ENCODE measurements at places on chromosomes 6 and 20. TPM values are rescaled to one million over a fixed set of nuclear protein-coding genes. Genes with fewer than 3 reads are reported as not detected.

DNA sequence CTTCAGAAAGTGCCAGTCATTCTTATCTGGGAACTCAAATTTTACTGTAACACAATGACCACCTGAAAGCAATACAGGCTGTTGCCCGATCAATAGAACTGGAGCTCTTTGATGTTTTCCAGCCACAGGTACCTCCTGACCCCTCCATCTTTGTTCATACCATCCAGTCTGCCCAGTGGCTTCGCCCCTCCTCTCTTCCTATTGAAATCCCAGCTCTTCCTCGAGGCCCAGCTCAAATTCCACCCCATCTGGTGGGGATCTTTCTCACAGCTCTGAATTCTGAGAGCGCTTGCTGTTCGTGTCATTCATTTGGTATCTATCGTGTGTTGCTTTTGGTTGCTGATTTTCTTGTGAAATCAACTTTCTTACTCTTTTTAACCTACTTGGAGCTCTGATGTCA lies 87.9 kb upstream of the CNKSR3 start:
- no peak for DNase-seq
- no peaks in the 10 kb centered on the region for H3K27me3 ChIP-seq
- no peak overlapping the region for H3K27ac ChIP-seq
- no peaks in the 10 kb centered on the region for H3K4me1 ChIP-seq

- H3K4me1 ChIP-seq: peaks cover 15% of the 10 kb centered on the region
- no peaks in the 10 kb centered on the region for H3K27me3 ChIP-seq
- peaks cover 2% of the 10 kb centered on the region for H3K36me3 ChIP-seq
- no peak overlapping the region for H3K4me3 ChIP-seq
- DNase-seq: no peak
- H3K27ac ChIP-seq: no peak overlapping the region
Observed at GRCh38 chr6:42406306-42407280, 45.1 kb downstream of the TRERF1 start.

DNA sequence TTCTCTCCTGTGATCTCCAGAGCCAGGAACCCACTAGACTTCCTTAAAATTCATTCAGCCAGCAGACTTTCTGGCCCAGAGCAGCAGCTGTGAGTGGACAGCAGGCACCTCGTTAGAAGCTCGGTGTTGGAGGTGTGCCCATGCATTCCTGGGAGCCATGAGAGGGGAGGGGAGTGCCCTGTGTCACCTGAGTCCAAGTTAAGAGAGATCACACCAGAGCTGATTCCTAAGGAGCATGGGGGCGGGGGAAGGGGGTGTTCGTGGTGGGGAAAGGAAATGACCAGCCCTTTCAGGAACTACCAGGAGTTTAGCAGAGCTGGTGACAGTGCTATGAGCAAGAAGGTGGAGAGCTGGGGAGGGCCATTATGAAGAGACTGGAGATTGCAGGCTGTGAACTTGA lies 46.9 kb downstream of the GFRA4 start:
- H3K4me3 ChIP-seq: no peak overlapping the region
- no peaks in the 10 kb centered on the region for H3K27me3 ChIP-seq
- no peak overlapping the region for H3K27ac ChIP-seq

- no peak overlapping the region for H3K27ac ChIP-seq
- H3K4me3 ChIP-seq: no peak overlapping the region
Observed at GRCh38 chr6:83514866-83515466, 2.6 kb downstream of the PRSS35 start.

- no peaks in the 10 kb centered on the region for H3K27me3 ChIP-seq
- H3K4me1 ChIP-seq: peaks cover 7% of the 10 kb centered on the region
- no peaks in the 10 kb centered on the region for H3K36me3 ChIP-seq
- no peak overlapping the region for H3K27ac ChIP-seq
- DNase-seq: no peak
- no peak overlapping the region for H3K4me3 ChIP-seq
Observed at GRCh38 chr6:137951064-137951597, 84.1 kb downstream of the TNFAIP3 start.

DNA sequence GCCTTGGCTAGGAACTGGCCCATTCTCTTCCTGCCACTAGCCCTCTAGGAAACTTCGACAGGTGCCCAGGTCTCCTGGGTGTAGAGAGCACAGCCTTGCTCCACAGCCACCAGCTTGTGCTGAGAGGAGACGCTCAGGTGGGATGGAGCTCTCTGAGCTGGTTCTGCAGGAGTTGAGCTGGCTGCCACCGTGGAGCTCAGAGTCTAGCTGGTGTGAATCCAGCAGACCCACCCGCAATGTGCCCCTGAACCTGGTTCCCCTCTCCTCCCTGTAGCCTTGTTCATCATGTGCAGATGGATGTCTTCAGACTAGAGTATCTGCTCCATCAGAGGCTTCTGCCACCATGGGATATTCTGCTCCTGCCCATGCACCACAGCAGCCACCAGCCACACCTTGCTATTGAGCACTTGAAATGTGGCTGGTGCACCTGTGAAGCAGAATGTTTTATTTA lies 222.5 kb downstream of the SYNDIG1 start:
- H3K4me1 ChIP-seq: peaks cover 16% of the 10 kb centered on the region
- peak; percentile 34 for DNase-seq

DNA sequence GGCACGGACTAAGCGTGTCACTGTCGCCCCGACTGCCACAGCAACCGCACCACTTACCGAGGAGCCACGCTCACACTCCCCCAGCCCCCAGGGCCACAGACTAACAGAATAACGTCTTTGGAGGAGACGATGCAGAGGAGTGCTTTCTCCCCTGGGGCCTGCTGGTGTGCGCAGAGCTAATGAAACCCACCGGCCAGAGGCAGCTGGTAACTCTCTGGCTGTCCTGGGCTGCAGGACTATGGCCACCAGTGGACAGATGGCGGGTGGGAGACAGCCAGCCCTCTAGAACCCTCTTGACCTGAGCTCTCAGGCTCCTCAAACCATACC lies 228.0 kb downstream of the DLL1 start:
- no peak overlapping the region for H3K27ac ChIP-seq
- H3K36me3 ChIP-seq: no peaks in the 10 kb centered on the region
- H3K27me3 ChIP-seq: no peaks in the 10 kb centered on the region
- DNase-seq: no peak
- no peak overlapping the region for H3K4me3 ChIP-seq

- no peaks in the 10 kb centered on the region for H3K27me3 ChIP-seq
- H3K4me1 ChIP-seq: no peaks in the 10 kb centered on the region
- no peak overlapping the region for H3K27ac ChIP-seq
- no peaks in the 10 kb centered on the region for H3K36me3 ChIP-seq
Observed at GRCh38 chr6:170080828-170081371, 210.0 kb downstream of the DLL1 start.

GRCh38 chr6:169993861-169994481 lies 242.5 kb downstream of the ERMARD start:
- DNase-seq: no peak
- no peaks in the 10 kb centered on the region for H3K27me3 ChIP-seq
- H3K27ac ChIP-seq: no peak overlapping the region
- H3K4me1 ChIP-seq: no peaks in the 10 kb centered on the region
- no peaks in the 10 kb centered on the region for H3K36me3 ChIP-seq
- H3K4me3 ChIP-seq: no peak overlapping the region

DNA sequence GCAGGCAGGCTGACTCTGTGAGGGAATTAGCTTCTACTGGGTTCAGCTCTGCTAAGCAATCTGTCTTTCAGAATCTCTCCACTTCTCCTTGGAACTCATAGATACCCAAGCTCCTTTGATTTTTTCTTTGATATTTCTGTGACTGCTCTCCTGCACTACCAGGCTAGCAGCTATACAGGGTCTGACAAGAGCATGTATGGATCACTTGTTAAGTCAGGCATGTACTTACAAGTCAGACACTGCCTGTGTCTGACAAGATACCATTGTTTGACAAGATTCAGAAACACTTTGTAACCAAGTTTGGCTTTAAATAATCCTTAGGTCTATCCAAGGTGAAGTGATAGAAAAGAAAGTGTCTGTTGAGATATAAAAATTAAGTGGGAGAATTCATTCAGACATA lies 79.5 kb downstream of the SESN1 start:
- peaks cover 4% of the 10 kb centered on the region for H3K4me1 ChIP-seq
- no peaks in the 10 kb centered on the region for H3K27me3 ChIP-seq
- no peak overlapping the region for H3K4me3 ChIP-seq
- H3K27ac ChIP-seq: no peak overlapping the region

GRCh38 chr20:24950836-24951525 lies 1.9 kb downstream of the CST7 start:
- peaks cover 15% of the 10 kb centered on the region for H3K4me1 ChIP-seq
- H3K36me3 ChIP-seq: peaks cover 3% of the 10 kb centered on the region
- H3K27me3 ChIP-seq: no peaks in the 10 kb centered on the region

DNA sequence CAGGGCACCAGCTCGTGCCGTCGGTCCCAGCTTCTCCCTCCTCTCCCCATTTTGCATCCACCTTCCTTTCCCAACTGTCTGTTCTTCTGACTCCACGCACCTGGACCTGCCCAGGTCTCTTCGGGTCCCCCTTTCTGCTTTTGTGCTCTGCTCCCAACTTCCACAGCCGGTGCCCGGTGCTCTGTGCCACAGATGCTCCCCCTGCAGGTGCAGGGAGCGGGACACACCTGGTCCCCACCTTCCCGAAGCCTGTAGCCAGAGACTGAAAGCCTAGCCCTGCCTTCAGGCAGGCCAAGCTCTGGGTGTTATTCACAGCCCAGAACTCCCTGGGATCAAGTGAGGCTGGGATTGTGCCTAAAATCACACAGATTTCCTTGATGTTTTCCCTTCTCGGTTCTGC lies 24.6 kb upstream of the BMP7 start:
- H3K4me3 ChIP-seq: no peak overlapping the region
- no peaks in the 10 kb centered on the region for H3K4me1 ChIP-seq
- no peak for DNase-seq
- no peaks in the 10 kb centered on the region for H3K36me3 ChIP-seq
- H3K27ac ChIP-seq: no peak overlapping the region

DNA sequence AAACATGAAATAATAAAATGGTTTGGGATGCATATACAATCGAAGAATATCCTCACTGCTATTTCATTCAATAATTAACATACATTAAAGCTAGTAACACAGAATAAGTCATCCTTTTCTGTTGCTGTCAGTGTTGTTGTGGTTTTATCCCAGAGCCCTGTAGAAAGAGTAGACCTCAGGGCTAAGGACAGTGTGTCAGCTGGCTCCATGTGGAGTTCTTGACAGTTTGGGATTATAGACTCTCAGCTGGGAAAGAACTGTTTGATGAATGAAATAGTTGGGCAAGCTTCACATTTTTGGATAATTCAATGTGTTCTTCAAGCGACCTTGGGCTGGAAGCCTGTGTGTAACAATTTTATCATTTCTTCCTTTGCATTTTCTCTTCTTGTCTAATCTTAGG lies 10.1 kb downstream of the UTRN start:
- no peaks in the 10 kb centered on the region for H3K4me1 ChIP-seq
- DNase-seq: no peak
- H3K27me3 ChIP-seq: no peaks in the 10 kb centered on the region

DNA sequence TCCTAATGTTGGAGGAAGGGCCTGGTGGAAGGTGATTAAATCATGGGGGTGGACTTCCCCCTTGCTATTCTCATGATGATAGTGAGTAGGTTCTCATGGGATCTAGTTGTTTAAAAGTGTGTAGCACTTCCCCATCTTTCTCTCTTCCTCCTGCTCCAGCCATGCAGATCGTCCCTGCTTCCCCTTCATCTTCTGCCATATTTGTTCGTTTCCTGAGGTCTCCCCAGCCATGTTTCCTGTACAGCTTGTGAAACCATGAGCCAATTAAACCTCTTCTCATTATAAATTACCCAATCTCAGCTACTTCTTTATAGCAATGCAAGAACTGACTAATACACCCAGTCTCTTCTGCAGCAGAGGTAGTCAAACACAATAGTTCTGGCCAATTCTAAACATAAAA lies 5.4 kb downstream of the EPM2A start:
- H3K4me3 ChIP-seq: no peak overlapping the region
- H3K27me3 ChIP-seq: no peaks in the 10 kb centered on the region
- no peak for DNase-seq
- H3K36me3 ChIP-seq: no peaks in the 10 kb centered on the region
- H3K27ac ChIP-seq: no peak overlapping the region

- peaks cover 23% of the 10 kb centered on the region for H3K4me1 ChIP-seq
- no peaks in the 10 kb centered on the region for H3K36me3 ChIP-seq
- no peak overlapping the region for H3K4me3 ChIP-seq
- no peak overlapping the region for H3K27ac ChIP-seq
- DNase-seq: no peak
Observed at GRCh38 chr6:43921039-43921438, 151.0 kb downstream of the VEGFA start.

DNA sequence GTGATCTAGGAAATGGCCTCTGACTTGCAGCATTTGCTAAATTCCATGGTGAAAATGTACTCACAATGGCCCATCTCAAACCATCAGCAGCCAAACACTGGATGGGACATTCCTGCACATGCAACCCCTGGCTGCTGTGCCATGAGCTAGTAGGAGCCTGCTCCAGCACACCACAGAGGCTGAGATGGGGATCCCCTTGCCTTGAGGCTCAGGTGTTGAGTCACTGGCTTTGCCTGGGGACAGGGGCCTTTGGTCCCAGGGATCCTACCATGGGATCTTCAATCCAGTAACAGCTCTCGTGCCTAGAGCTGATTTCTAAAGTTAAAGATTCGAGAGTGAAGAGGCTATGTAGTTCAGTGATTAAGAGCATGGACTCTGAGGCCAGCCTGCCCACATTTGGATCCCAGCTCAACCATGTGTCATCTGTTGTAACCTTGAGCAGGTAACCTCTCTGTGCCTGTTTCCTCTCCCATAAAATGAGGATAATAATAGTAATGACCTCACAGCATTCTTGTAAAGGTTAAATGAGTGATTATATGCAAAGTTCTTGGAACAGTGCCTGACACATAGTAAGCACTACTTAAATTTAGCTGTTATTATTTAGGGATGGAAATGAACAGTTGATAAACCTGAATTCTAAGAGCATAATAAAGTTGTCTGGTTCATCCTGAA lies 16.4 kb downstream of the FOXQ1 start:
- no peak overlapping the region for H3K4me3 ChIP-seq
- H3K27ac ChIP-seq: no peak overlapping the region
- no peaks in the 10 kb centered on the region for H3K36me3 ChIP-seq
- H3K27me3 ChIP-seq: no peaks in the 10 kb centered on the region

DNA sequence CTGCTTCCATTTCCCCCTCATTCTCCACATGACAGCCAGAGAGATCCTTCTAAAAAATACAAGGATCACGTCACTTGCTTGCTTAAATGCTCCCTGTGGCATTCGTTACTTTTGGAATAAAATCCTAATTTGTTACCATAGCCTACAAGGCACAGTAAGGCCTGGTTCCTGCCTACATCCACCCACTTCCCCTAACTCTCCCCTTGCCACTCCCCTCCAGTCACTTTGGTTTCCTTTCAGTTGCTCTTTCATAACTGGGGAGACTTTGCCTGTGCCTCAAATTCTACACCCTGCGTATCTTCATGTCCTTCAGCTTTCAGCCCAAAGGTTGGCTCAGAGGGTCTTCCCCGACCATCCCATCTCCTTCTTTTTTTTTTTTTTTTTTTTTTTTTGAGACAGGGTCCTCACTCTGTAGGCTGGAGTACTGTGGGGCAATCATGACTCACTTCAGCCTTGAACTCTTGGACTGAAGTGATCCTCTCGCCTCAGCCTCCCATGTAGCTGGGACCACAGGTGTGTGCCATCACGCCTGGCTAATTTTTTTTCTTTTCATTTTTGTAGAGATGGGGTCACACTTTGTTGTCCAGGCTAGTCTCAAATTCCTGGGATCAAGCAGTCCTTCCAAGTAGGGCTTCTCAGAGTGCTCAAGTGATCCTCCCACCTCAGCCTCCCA lies 12.5 kb downstream of the ID1 start:
- DNase-seq: no peak
- H3K27me3 ChIP-seq: no peaks in the 10 kb centered on the region
- no peak overlapping the region for H3K4me3 ChIP-seq
- H3K4me1 ChIP-seq: peaks cover 2% of the 10 kb centered on the region

Gene UCKL1
- polyA plus RNA-seq: 51.8 TPM

Gene TINAG
- polyA plus RNA-seq: 0.11 TPM

Gene TCP1
- 141 TPM for polyA plus RNA-seq

Gene PRDM13
- under 0.01 TPM for polyA plus RNA-seq

Gene CRISP2
- polyA plus RNA-seq: 0.14 TPM

Gene SLA2
- polyA plus RNA-seq: 6.8 TPM

All from thymus (tissue), 14 donors.